ENCODE measurements at places on chromosomes 1 and 21. TPM values are rescaled to one million over a fixed set of nuclear protein-coding genes. Genes with fewer than 3 reads are reported as not detected.
A peak's percentile ranks its signal among the peaks of the same experiment; 100 is the strongest.

GRCh38 chr1:31689854-31690253 lies 14.0 kb downstream of the COL16A1 start:
- peak; percentile 78 for DNase-seq

DNA sequence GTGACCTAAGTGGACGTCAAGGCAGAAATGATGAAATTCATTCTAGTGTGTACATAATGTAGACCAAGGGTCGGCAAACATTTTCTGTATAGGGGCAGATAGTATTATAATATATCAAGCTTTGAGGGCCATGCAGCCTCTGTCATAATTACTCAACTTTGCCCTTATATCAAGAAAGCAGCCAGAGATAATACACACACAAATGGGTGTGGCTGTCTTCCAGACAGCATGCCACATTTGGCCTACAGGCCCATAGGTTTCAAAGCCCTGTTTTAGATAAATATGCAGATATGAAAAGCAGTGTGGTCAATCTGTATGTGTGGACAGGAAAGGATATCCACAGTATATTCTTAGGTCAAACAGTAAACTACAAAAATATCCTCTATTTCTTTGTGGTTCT lies 320.1 kb upstream of the FMN2 start:
- no peak for DNase-seq

DNA sequence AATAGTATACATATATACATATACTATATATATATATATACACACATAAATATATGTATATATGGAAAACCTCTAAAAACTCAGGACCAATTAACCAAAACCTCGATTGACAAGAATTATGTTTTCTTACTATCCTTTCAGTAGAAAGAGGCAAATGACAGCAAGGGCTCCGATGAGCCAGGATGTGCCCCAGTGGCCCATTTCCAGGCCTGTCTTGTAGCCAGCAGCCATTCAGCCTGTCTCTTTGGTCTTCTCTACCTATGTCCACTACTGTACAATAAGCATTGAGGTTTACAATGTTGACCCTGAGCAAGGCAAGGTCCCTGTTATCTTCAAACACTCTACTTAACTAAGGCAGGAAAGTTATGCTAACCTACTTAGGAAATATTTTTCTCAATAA lies 9.8 kb downstream of the KCNA2 start:
- no peak for DNase-seq

DNA sequence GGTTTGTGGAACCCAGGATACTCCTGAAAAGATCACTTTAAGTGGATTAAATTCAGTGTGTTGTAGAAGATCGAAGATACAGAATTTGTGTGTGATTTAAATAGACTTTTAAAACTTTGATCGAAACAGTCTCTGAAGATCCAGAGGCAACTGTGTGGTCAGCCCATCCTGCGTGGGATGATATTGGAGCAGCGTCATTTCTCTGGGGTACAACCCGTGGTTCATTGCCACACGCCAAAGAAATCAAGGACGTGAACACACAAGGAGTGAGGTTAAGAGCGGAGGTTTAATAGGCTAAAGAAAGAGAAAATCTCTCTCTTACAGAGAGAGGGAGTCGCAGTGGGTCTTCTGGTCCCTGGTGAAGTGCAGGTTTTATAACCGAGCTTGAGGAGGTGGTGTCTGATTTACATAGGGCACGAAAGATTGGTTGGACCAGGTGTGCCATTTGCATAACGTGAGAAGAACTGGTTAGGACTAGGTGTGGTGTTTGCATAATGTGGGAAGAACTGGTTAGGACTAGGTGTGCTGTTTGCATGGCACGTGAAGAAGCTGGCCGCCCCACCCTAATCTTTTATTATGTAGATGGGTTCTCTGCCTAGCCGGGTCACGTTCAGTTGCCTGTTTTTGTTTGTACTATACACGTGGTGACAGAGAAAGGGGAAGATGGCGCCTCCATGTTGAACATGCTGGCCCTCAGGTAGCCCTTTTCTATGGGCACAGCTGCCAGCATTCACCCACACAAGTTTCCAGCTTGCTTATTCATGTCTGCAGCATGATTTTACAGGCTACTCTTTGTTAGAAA lies 82.3 kb downstream of the ADSS2 start:
- no peak for DNase-seq

Gene S100A8
- polyA plus RNA-seq: not detected
